Fibroblast of the aortic adventitia (primary cell): ENCODE measurements at places on chromosomes 13 and 19. TPM values are rescaled to one million over a fixed set of nuclear protein-coding genes. Genes with fewer than 3 reads are reported as not detected.

Gene MAB21L1
- 3.7 TPM in 1 of 2 replicates, not detected in the other for total RNA-seq

Gene PLIN5
- total RNA-seq: 0.16 TPM in 1 of 2 replicates, not detected in the other

Gene TMEM255B
- total RNA-seq: not detected in 2 replicates

Gene ZNF229
- 13.6 and 23.4 TPM in 2 replicates for total RNA-seq

Gene ZNF471
- total RNA-seq: 2.5 and 11.0 TPM in 2 replicates

Gene FRY
- total RNA-seq: 4.3 and 4.9 TPM in 2 replicates

Gene DAND5
- 0.18 TPM in 1 of 2 replicates, not detected in the other for total RNA-seq

Gene FEM1A
- 5.8 and 8.8 TPM in 2 replicates for total RNA-seq

Gene SERPINE3
- not detected in 2 replicates for total RNA-seq

Gene DPF1
- total RNA-seq: 2.7 and 3.3 TPM in 2 replicates

Gene RAB8A
- total RNA-seq: 15.5 and 99.9 TPM in 2 replicates

Gene OR7A5
- total RNA-seq: not detected in 2 replicates

Gene C19orf67
- total RNA-seq: 0.27 TPM in 1 of 2 replicates, not detected in the other

Gene DIRAS1
- total RNA-seq: 3.9 and 14.9 TPM in 2 replicates

Gene KLK2
- total RNA-seq: not detected in 2 replicates

Gene RGS9BP
- total RNA-seq: 0.36 and 1.5 TPM in 2 replicates

Gene KCNRG
- total RNA-seq: 1.4 and 2.9 TPM in 2 replicates

Gene PRR19
- 0.90 and 1.1 TPM in 2 replicates for total RNA-seq

Gene AMER2
- total RNA-seq: not detected in 2 replicates

Gene PCDH9
- total RNA-seq: 5.0 and 19.0 TPM in 2 replicates

Gene FCER2
- not detected in 2 replicates for total RNA-seq

Gene DIAPH3
- total RNA-seq: 4.8 and 40.9 TPM in 2 replicates

Gene SERP2
- 9.5 and 9.9 TPM in 2 replicates for total RNA-seq

Gene RFPL4A
- total RNA-seq: not detected in 2 replicates

Gene FCAR
- total RNA-seq: not detected in 2 replicates

Gene CSNK1G2
- 29.6 and 47.5 TPM in 2 replicates for total RNA-seq

Gene NLRP4
- total RNA-seq: not detected in 2 replicates

Gene ADM5
- total RNA-seq: 0.33 and 0.63 TPM in 2 replicates

Gene TUBB4A
- 0.41 TPM in 1 of 2 replicates, not detected in the other for total RNA-seq

Gene PGLYRP2
- not detected in 2 replicates for total RNA-seq
